ENCODE measurements at places on chromosomes 7 and 10.

DNA sequence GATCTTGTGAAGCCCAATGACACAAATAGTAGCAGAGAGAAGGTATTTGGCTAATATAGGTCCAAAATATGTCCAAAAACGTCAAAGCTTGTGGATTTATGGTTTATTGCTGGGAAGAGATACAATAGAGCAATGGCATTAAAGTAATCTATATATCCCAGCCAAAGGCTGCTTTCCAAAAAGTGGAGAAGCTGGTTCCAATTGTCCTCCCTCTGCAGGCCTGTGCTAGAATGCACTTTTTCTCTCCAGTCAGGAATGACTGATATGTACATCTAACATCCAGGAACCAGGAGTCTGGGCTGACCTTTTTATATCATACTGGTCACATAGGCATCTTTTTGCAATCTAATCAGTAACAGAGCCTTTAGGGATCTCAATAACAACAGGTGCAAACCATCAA, 167.1 kb upstream of the FAM3C start:
- DNase-seq, result peak; percentile 31

DNA sequence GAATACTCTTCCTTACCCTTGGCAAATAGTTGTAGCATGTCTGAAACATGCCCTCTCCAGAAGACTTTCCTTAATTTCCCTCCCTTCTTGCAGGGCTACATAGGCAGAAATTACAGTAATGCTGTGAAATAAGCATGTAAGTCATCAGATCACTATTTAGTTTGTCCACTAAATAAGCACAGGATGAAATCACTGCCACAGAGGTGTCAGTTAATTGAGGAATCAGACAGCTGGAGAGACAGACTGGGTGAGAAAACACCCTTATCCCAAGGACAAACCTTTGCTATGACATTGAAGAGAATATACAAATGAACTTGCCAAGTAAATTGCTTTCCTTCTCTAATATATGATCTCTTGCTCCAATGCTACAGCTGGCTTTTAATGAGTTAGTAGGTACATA, 129.3 kb downstream of the CHRM2 start:
- peak; percentile 29 for DNase-seq

DNA sequence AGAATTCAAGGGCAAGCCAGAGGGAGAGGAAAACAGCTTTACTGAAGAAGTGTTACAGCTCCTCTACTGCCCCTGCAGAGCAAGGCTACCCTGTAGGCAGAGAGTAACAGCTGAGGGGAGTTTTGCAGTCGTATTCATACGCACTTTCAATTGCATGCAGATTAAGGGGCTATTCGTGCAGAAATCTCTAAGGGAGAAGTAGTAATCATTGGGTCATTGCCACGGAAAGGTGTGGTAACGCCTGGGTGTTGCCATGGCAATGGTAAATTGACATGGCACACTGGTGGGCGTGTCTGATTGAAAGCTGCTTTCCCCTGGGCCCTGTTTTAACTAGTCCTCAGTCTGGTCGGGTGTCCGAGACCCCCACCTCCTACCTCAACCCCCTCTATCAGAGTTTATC, 227.2 kb downstream of the NSUN6 start:
- no peak for DNase-seq

DNA sequence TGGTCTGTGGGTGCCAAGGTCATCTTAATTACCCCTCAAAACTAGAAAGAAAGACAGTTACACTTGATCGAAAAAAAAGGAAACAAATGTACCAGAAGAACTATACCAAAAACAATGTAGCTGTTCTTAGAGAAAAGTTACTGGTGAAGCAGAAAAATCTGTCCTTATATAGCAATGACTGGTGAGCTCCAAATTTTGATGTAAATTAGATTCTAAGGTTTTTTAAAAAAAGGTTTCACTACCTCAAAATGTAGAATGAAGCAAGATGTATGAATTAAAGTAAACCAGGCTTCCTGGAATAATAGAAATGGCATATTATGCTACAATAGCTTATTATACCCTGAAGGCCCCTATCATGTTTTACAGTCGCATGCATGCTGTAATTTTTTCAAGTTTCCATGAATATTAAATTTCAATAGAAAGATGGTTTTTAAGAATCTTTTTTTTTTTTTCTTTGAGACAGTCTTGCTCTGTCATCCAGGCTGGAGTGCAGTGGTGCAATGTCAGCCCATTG, 28.4 kb upstream of the FKBP9 start:
- DNase-seq, result no peak

- DNase-seq, result no peak
These were observed 18.3 kb downstream of the TAF3 start for GRCh38 chr10:7836571-7836970.

- DNase-seq, result no peak
These were observed 7.8 kb upstream of the BHLHA15 start for GRCh38 chr7:98203261-98203963.

DNA sequence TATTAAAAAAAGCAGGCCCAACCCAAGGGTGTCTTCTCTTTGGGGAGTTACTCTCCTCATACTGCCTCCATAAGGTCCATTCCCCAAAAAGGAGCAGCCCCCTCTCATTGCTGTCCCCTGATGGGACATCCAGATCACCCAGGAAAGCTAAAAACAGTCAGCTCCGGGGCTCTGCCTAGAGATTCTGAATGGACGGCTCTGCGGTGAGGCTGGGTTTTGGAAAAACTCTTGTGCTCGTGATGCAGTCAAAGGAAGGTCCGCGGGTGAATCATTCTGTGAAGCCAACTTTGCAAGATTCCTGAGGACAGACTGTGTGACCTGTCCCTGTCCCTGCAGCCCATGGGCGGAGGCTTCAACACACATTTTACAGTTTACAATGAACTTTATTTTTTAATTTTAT, 351.5 kb downstream of the TYW1 start:
- no peak for DNase-seq

GRCh38 chr7:128405471-128406313, 4.1 kb downstream of the IMPDH1 start:
- DNase-seq, result peak; percentile 77

DNA sequence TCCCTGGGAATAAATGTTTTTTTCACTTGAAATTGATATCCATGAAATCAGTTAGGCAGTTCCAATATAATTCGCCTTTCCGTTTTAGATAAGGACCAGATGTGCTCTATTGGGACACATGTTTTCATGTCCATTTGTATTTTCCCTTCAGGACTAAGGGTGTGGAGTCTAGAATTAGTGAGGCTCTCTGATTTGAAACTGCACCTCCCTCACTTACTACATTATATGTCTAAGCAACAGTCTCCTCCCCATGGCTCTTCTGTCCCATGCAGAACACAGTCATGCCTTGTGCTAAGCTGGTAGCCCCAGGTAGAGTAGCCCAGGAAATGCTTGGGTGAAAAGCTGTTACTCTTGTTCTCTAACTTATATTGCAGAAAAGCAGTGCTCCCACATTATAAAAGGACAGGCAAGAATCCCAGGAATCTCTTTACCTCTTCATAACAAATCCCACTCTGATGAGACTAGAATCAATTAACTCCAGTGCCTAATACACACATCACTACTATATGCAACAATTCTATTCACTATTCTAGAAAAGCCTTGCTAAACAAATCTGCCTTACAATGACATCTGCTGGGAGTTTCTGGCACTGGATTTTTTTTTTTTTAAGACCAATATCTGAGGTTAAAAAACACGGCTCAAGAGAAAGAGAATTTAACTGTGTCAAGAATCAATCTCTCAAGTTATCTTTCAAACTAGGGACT, 293.9 kb downstream of the SNX13 start:
- peak; percentile 75 for DNase-seq

- peak; percentile 89 for DNase-seq
These were observed at the start of gene CBX3 for GRCh38 chr7:26201247-26202018. CBX3 (plus strand) TSS chr7:26201745; CDS start chr7:26202999, 1,254 bp downstream.

DNA sequence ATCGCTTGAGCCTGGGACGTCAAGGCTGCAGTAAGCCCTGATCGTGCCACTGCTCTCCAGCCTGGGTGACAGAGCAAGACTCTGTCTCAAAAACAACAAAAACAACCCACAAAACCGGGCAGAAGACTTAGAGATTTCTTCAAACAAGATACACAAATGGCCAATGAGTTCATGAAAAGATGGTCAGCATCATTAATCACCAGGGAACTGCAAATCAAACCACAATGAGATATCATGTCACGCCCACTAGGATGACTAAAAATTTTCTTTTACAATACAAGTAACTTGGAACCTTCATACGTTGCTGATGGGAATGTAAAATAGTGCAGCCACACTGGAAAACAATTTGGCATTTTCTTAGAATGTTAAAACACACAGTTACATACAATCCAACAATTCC, 77.3 kb upstream of the GRID1 start:
- no peak for DNase-seq

DNA sequence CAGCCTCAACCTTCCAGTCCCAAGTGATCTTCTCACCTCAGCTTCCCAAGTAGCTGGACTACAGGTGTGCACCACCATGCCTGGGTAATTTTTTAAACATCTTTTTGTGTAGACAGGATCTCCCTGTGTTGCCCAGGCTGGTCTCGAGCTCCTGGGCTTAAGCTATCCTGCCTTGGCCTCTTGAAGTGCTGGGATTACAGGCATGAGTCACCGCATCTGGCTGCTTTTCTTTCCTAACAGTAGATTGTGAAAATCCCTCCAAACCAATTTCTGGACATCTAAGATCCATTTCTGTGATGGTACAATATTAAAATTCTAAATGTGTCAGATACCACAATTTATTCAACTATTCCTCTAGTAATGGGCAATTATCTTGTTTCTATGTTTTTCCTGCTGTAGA, 38.7 kb downstream of the RAB18 start:
- DNase-seq, result peak; percentile 78

- peak; percentile 93 for DNase-seq
These were observed 70.0 kb downstream of the ARL4A start for GRCh38 chr7:12757443-12757842.

- no peak for DNase-seq
These were observed 78.7 kb downstream of the GATA3 start for GRCh38 chr10:8133146-8133545.

GRCh38 chr7:121485467-121486243, 89.5 kb upstream of the FAM3C start:
- DNase-seq, result peak; percentile 25

All from adipocyte (in vitro differentiated cells).